ENCODE measurements at places on chromosomes 7 and 10. TPM values are rescaled to one million over a fixed set of nuclear protein-coding genes. Genes with fewer than 3 reads are reported as not detected.

DNA sequence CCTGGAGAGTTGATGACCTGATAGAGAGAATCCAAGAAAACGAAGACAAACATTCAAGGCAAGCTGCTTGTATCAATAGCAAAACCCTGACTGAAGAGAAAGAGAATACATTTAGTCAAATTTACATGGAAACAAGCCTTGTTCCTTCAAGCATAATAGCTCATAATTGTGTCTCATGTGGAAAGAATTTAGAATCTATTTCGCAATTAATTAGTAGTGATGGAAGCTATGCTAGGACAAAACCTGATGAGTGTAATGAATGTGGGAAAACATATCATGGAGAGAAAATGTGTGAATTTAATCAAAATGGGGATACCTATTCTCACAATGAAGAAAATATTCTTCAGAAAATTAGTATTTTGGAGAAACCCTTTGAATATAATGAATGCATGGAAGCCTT lies 18.0 kb downstream of the RBAK start:
- no peak for DNase-seq

DNA sequence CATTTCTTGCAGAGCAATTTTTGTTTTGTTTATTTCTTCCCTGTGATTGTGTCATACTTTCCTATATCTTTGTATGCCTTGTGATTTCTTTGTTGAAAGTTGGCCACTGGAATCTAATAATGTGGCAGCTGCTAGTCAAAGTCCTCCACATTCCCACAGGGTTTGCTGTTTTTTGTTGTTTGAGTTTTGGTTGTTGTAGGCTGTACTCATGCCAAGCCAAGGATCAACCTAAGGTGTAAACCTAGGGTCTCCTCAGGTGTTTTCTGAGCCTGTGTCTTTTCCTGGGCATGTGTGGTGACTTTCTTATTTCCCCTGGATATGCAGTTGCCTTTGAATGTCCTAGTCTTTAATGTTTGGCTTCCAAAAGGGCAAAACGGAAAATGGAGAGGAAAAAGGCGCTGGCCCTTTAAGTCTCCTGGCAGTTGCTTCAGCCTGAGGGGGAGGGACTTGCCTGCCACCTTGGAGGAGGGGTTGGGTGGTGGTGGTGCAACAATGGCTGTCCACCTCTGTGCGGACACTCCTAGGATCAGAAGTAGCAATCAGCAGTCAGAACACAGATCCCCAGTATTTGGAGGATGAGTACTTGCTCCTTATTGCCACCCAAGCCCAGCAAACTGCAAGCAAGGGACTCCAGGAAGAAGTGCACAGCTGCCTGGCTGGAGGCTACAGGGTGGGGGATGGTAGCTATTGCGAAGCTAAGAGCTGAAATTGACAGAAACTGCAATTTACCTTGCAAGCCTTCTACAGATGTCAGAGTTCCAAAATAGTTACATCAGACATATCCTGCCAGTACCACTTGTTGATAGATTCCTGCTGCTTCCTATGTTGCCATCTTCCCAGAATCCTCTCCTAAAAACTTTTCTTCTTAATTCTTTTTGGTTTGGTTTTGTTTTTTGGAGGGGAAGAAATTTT lies 5.6 kb upstream of the ZNF518A start:
- no peak for DNase-seq

- no peak for DNase-seq
Measured at GRCh38 chr10:70380350-70381135, 1.9 kb downstream of the LRRC20 start.

The FRMPD2 gene
- 0.80 TPM for total RNA-seq

GRCh38 chr7:73988197-73988596 lies 39.8 kb upstream of the ELN start:
- no peak for DNase-seq

The TFR2 gene
- 2.5 TPM for total RNA-seq

The DNAJB9 gene
- total RNA-seq, result 16.9 TPM

DNA sequence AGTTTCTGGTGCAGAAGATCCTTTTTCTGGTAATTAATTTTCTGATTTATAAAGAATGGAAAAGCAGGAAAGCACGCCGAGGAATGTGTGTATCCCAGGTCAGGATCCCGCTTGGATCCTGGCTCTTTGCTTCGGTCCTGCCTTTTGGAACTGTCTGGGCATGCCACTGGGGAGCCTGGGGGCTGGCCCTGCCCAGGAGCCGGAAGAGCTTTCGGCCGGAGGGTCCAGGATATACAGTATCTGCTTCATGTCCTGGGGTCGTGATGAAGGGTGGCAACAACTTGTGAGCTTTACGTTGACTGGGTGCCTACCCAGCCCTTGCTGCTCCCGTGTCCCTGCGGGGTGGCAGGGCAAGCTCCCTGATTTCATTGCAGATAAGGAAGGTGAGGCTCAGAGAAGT lies 2.4 kb downstream of the SH2D4B start:
- no peak for DNase-seq

DNA sequence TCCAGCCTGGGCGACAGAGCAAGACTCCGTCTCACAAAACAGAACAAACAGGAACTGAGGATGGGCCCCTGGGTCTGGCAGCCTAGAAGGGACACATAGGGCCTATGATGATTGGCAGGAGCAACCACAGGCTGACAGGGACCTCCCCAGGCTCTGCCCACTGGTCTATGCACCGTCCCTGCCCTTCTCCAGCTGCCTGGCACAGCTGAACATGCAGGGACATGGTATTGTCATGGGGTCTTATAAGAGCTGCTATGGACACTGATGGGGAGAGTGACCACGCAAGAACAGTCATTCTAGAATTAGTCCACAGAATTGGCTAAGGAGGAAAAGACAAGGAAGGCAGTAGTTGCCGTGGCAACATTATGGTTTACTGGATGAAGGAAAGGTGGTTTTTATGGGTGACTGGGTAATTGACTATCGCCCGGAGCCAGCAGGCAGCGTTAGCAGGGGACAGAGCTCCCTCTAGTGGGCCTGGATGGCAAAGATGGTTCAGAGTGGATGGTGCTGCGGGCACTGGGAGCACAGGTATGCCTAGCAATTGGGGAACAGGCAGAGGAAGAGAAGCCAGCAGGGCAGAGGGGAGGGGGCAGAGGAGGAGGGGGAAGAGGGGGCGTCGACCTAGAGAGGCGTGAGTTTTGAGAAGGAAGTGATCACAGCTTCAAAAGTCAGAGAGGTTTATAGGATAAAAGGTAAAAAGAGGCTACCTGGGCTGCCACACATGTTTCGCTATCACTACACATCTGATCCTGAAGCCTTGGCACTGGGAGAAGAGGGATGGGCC lies 7.8 kb upstream of the TRIM56 start:
- peak; percentile 86 for DNase-seq

DNA sequence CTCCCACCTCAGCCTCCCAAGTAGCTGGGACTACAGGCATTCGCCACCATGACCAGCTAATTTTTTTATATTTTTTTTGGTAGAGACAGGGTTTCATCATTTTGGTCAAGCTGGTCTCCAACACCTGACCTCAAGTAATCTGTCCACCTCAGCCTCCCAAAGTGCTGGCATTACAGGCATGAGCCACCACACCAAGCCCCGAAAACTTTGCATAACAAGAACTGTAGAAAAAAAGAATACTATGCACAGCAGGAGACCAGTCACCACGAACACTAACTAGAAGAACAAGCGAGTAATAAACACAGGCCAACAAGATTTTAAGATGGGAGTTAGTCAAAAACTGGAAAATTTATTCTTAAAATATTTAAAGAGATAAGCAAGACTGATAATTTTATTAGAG lies 447.0 kb downstream of the ETV1 start:
- no peak for DNase-seq

- no peak for DNase-seq
Measured at GRCh38 chr10:75009426-75009825, 102.0 kb upstream of the SAMD8 start.

The MLXIPL gene
- 27.8 TPM for total RNA-seq

DNA sequence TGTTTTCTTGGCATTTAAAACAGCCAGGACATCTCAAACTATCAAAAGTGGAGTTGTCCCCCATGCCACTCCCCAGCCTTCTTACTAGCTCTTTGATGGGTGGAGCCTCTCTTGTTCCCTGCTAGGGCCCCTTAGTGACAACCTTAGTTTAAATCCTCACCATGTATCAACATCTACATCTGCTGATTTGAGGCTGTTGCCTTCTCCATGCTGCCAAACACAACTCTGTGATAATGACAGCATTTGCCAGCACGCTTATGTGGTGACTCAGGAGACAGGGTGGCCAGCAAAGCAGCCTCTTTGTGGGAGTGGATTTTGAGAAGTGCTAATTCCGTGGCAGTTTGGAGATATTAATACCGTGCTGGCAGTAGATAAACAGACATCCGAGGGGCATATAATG lies 145.4 kb downstream of the LRRC4 start:
- DNase-seq, result no peak

DNA sequence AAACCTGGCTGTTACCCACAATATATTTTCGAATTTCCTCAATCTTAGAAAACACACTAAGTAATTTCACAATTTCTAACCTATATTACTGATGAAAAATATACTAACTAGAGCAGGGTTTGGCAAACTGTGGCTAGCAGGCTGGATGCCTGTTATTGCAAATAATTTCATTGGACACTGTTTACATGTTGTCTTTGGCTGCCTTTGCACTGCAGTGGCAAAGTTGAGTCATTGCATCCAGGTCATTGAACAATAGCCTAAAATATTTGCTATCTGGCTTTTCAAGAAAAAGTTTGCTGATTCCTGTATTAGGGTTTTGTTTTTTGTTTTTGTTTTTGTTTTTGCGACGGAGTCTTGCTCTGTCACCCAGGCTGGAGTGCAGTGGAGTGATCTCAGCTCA lies 47.2 kb downstream of the KIF11 start:
- no peak for DNase-seq

DNA sequence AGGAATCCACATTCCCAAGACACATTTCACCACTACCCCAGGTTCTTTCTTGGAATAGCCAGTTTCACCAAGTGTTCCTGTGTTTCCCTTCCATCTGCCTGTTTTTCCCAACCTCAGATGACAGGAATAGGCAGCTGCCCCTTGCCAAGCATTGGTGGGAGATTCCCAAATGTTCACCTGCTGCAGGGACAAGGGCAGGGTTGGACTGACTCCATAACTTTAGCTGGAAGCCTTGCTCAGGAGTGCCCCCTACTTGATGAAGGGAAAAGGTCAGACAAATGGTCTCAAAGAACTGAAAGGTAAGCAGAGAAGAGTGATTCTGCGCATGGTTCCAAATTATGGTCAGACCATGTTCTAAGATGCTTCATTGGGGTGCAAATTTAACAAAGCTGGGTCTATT lies 45.1 kb upstream of the LYZL1 start:
- DNase-seq, result no peak

The CYP2C8 gene
- total RNA-seq, result 2.9 TPM

DNA sequence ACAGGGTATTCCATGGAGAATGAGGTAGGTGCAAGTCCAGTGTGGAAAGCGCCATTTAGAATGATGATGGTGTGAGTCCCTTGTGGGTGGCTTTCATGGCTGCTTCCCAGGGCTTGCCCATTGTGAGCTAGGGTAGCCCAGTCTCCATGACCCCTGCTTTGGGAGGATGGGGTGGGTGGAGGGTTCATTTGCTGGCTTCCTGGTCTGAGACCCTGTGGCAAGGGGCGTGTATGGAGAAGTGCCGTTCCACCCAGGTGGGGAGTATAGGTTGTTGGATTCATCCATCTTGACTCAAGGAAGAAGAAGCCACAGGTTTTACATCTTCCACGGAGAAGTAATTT lies 27.7 kb downstream of the CCM2 start:
- DNase-seq, result no peak

GRCh38 chr7:95642173-95642572 lies 45.9 kb upstream of the PDK4 start:
- no peak for DNase-seq

The GPRIN2 gene
- 4.4 TPM for total RNA-seq

The SRRM3 gene
- total RNA-seq, result 8.4 TPM

DNA sequence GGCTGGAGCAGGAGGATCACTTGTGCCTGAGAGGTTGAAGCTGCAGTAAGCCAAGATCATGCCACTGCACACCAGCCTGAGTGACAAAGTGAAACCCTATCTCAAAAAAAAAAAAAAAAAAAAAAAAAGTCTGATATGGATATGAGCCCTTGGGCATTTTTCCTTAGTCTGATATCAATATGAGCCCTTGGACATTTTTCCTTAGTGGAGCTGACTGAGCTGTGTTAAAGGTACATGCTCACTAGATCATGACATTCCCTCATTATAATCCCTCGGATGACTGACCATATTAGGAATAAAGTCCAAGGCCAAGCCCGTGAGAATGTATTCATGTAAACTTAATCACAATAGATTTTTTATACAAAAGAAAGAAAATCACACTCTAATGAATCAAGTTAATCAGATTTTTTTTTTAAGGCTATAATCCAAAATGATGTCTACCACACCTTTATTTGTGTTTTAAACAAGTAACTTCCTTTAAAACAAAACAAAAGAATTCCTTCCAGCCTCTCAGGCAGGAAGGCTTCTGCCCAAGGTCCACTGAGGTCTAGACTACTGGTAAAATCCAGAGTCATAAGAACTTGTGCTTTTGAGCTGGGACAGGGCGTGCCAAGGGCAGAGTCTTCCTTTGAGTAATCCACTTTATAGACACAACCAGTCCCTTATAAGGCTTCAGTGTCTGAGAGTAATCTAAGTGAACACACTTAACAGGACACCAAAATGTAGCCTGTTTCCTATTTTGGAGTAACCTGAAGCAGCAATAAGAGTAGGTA lies 5.5 kb downstream of the PPA1 start:
- no peak for DNase-seq

DNA sequence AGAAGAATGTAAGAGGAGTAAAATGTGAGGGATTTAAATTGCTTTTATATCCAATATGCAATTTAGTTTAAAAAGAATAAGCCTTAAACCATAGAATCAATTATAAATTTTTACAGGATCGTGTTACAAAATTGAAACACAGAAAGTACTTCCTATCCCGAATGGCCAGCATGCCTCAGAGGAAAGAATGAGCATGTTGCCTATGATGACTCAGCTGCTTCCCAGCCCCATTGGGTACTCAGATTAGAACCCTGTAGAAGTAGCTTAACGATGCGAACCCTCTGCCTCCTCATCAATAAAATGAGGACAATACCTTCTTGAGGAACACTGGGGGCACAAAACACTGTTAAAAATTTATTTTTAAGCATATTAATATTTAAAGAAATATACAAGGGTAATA lies 113.4 kb upstream of the CDK1 start:
- DNase-seq, result no peak

DNA sequence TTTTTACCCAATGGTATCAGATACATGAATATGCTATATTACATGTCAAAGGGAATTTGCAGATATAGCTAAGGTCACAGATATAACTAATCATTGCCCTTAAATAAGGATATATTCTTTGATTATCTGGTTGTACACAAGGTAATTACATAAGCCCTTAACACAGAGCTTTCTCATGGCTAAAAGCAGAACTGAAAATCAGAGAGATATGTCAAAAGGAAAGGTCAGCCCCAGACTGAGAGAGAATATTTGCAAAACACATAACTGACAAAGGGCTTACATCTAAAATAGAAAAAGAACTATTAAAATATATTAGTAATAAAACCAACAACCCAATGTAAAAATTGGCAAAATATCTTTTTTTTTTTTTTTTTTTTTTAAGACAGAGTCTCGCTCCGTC lies 1029.5 kb upstream of the LRRN3 start:
- no peak for DNase-seq

Data from type B pancreatic cell (in vitro differentiated cells).